ENCODE measurements at places on chromosomes 3 and 15.
A peak's percentile ranks its signal among the peaks of the same experiment; 100 is the strongest.

- DNase-seq, result no peak
Measured at GRCh38 chr3:51860703-51861665, at the start of gene IQCF2. Gene IQCF2, plus strand, starts transcription at chr3:51861615. Its CDS starts 52 bp downstream, at chr3:51861667.

DNA sequence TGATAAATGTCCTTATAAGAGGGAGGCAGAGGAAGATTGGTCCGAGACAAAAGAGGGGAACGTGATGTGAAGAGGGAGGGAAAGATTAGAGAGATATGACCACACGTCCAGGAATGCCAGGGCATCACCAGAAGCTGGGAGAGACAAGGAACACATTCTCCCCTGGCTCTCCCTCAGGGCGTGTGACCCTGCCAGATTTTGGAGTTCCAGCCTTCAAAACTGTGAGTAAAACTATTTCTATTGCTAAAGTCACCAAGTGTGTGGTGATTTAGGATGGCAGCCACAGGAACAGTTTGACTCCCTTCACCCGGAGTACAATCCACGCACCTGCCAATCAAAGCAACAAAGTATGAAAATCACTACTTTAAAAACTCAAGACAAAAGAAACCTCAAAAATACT, 32.1 kb upstream of the TJP1 start:
- no peak for DNase-seq

GRCh38 chr15:67080900-67081431, 15.6 kb downstream of the SMAD3 start:
- DNase-seq, result peak; percentile 53

GRCh38 chr3:56042326-56042951, 425.8 kb downstream of the ERC2 start:
- no peak for DNase-seq

GRCh38 chr3:59143447-59143846, 93.6 kb upstream of the CFAP20DC start:
- DNase-seq, result no peak

GRCh38 chr15:25797511-25797935, 65.6 kb downstream of the ATP10A start:
- DNase-seq, result no peak

DNA sequence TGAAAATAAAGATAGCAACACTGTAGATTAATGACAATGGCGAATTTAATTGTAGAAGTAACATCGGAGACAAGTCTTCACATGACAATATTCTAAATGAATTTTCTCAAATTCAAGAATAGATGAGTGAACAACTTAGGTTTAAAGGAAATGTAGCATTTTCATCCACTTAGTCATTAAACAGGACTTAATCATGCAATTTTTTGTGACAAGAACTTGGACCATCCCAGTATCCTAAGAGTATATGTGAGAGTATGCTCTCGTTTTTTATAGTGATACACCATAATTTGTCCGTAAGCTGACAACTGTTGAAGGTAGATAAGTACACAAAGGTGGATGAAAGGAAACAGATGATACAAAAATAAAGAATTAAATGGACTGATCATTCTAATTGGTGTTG, 81.5 kb downstream of the DLG1 start:
- no peak for DNase-seq

GRCh38 chr3:141482245-141482922, 4.4 kb upstream of the RASA2 start:
- no peak for DNase-seq

DNA sequence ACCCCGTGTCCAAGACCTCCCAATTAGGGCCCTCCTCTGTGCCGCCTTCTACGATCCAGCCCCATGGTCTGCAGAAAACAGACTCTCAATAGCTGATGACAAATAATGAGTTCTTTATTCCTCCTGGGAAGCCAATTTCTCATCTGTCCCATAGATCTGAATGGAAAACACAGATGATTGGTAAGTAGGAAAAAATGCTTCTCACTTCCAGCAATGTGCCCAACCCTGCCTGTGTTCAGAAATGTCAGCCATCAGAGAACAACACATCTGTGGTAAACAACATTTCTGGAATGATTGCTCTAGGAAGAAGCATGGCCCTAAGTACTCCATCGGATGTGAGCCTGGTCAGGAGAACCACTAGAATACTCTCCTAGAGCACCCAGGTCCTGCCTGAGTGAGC, 240.5 kb upstream of the HES1 start:
- DNase-seq, result no peak

GRCh38 chr3:183161552-183162336, 790 bp downstream of the LAMP3 start:
- DNase-seq, result no peak

DNA sequence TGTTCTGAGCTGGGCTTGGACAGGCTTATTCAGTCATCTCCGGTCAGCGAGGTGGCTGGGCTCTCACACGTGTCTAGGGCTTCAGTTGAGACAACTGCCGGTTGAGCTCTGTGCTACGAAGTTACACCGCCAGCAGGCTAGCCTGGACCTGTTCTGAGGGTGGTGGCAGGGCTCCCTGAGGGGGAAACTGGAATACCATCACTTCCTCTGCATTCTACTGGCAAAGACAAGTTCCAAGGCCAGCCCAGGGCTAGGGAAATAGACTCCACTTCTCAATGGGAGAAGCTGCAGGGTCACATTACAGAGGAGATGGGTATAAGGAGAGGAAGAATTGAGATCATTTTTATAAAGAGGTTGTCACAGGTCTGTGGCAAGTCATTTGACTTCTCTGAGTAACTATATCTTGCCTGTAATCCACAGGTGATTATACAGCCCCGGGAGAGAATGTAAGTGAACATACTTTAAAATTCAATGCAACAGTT, 106.8 kb upstream of the IL12A start:
- no peak for DNase-seq

DNA sequence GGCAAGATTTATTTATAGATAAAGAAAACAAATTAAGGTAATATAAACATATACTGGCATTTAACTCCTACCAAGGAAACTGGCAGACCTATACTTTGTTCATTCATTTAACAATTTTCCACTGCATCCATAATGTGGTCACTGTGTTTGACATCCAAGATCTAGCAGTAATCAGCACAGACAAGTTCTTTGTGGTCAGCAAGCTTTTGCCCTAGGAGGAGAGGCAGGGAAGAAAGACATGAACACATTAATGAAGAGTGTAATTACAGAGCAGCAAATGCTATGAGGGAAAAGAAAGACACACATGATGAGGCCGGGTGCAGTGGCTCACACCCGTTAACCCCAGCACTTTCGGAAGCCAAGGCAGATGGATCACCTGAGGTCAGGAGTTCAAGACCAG, 34.4 kb downstream of the SUCLG2 start:
- DNase-seq, result no peak

DNA sequence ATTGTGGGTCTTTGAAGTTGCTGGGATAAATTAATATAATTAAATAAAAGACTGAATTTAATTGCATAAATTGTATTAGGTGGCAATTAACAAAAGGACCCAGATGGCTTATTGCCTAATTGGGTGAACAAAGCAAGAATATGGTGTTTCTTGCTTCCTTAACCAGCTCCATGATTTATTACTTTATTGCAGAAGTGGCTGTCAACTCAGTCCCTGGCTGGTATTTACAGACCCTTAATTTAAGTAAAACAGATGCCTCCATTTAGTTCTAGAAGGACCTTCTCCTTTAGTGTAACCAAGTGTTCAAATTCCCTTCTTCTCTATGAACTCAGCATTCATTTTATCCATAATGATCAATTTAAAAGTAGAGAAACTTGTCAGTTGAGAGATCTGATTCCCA, 35.1 kb downstream of the DPH3 start:
- no peak for DNase-seq

DNA sequence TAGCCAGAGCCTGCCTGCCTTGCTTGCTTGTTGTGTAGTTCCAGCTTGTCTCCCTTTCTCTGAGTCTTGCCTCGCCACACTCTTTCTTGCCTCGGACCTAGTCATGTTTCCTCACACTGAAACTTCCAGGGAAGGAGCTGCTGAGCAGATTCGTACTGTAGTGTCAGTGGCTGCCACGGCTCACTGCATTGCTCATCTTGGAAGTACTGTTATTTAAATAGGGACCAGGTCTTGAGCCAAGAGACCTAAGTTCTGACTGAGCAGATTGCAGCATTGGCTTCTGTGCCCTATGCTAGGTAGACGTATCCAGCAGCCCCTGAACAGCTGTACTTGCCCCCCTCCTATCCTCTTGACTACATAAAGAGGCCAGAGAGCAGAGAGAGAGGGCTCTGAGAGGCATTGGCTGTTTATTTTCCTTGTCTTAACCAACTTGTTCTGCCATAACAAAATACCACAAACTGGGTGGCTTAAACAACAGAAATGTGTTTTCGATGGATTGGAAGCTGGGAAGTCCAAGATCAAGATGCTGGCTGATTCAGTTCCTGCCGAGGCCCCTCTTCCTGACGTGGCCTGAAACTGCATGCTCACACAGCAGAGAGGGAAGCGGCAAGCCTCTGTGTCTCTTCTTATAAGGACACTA, 5.8 kb upstream of the RARRES1 start:
- DNase-seq, result no peak

- no peak for DNase-seq
Measured at GRCh38 chr3:54772051-54772450, 155.8 kb downstream of the LRTM1 start.

GRCh38 chr3:97409612-97410011, 354.9 kb upstream of the ARL6 start:
- DNase-seq, result no peak

DNA sequence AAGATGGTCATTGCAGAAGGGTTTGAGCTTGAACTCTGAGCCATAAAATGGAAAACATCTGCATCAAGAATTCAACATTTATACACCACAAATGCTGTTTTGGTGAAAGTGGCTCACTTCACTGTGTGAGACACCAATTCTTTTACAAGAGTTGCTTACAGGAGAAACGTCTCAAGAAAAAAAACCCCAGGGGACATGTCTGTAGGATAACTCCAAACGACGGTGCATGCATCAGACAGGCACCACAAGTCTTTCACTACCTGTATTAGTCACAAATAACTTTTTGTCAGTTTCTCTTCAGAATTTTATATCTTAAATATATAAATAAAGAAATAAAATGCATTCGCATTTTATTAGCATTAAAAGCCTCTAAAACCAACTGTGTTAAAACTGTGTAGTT, 164.3 kb downstream of the EFHB start:
- no peak for DNase-seq

- no peak for DNase-seq
Measured at GRCh38 chr3:99559196-99559595, 79.2 kb upstream of the COL8A1 start.

DNA sequence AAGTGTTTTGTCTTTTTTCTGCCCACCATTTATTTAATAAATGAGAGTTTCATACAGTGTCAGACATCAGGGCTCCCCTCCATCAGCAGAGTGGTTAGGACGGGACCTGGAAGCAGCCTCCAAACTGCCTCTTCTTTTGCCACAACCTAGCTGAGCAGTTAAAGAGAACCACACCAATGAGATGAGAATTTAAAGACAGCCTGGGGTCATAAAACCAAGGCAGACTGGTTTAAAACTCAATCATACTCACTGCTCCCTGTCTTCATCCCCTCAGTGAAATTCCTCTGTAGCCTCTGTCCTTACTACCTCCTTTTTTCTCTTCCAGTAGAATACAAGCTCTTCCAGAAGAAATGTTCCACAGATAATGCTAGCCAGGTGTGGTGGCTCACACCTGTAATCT, 78.7 kb downstream of the WWTR1 start:
- no peak for DNase-seq

DNA sequence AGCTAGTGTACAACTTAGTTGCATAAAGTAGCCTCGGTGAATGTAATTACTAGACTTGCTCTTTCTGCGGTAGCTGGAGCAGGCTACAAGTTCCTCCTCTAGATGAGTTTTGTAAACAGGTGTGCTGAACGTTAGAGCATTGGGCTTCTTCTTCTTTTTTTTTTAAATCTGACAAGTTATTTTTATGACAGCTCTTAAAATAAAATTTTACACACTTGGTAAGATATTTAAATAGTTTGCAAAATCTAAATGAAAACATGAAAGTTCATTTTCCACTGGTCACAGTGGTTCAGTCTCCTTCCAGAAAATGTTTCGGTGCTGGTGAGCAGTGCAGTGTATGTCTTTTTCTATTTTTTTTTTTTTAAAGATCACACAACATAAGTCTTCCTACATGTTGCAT, 3.0 kb downstream of the CCR9 start:
- DNase-seq, result no peak

GRCh38 chr15:58932710-58933280, 684 bp downstream of the SLTM start:
- DNase-seq, result no peak

DNA sequence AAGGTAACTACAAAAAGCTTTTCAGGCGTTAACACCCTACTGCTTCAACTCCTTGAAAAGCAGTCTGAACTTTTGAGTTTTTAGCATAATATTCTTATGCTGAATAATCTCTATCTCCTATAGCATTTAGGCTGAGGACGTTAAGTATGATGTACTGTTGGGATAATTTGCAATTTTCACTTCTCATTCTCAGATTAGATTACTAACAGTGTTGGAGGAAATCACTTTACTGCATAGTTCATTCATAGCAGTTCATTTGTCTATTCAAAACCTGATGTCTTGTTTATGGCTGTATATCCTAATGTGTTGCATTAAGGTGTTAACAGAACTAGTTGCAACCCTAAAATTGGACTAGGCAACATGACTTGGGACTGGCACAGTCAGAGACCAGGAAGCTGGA, 983.1 kb downstream of the FHIT start:
- DNase-seq, result no peak

- DNase-seq, result no peak
Measured at GRCh38 chr15:90915808-90916440, 12.8 kb downstream of the MAN2A2 start.

DNA sequence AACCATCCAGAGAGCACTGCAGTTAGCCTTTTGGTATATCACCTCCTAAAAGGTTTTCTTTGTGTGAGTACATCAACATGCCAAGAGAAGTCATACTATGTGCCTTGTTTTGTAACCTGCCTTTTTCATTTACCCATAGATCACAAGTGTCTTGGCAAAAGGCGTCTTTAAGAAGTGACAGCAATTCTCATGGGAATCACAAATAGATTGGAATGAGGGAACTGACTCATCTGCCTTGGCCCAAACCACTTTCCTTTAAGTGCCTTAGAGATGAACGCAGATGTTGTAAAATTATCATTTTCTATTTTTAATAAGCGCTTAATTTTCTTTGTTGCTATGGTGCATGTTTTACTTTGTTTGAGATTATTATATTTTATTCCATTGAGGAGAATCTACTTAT, 20.7 kb upstream of the POMGNT2 start:
- DNase-seq, result no peak

DNA sequence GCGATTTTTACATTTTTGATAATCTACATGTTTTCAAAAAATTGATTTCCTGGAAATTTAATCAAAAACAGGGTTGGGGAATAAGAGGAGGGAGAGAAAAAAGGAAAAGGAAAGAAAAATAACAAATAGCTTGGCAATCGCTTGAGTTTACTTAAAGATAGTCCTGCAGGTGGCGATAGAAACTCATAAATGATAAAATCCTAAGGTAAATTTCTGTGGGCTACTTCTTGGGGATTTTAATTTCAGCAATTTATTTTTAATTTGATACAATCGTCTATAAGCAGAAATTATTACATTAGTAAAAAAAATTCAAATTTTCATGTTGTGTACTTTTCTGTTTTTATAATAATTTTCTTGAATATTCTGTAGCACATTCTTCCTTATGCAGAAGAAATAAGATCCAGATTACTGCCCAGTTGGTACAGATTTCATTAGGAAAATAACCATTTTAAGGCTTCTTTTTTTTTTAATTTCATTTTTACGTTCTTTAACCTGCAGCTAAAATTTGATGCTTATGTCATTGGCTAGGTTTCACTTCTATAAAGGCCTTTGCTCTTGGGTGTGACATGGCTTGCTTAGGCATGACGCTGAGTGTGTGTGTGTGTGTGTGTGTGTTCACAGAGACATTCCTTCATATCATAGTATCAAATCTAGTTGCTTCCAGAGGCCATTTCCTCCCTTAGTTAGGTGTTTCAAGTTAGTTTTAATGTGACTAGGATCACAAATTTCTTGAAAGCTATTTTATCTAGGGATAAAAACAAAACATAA, 181.8 kb downstream of the MCTP2 start:
- no peak for DNase-seq
